Activated CD4-positive, alpha-beta T cell treated with anti-CD3 and anti-CD28 coated beads for 24 hours (primary cell): ENCODE measurements at places on chromosomes 4 and X.

DNA sequence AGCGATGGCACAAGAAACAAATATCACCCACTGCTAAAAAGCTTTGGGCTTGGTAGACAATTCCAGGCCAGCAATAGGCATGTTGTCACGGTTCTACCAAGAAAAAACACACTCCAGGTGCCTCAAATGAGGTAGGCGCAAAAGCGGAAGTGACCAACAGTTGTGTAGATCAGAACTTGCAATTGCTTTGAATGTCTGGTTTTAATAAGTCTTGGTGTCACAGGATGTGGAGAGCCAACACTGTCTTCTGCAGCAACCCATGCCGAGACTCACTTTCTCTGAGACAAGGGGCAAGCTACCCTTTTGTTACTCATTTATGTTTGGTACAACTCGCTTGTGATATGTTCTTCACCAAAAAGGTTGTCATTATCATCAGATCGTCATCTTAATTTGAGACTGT, 188.8 kb downstream of the HS6ST2 start:
- DNase-seq, result no peak

DNA sequence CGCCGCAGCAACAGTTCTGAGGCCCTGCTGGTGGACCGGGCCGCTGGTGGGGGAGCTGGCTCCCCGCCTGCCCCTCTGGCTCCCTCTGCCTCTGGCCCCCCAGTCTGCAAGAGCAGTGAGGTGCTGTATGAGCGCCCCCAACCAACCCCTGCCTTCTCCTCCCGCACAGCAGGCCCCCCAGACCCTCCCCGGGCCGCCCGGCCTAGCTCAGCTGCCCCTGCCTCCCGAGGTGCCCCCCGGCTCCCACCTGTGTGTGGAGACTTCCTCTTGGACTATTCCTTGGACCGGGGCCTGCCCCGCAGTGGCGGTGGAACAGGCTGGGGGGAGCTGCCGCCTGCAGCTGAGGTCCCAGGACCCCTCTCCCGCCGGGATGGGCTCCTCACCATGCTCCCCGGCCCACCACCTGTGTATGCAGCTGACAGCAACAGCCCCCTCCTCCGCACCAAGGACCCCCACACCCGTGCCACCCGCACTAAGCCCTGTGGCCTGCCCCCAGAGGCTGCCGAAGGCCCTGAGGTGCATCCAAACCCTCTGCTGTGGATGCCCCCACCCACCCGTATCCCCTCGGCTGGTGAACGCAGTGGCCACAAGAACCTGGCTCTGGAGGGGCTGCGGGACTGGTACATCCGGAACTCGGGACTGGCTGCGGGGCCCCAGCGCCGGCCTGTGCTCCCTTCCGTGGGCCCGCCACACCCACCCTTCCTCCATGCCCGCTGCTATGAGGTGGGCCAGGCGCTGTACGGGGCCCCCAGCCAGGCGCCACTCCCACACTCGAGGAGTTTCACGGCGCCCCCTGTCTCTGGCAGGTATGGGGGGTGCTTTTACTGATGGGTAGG, 6.3 kb downstream of the PRAF2 start:
- no peak for DNase-seq

DNA sequence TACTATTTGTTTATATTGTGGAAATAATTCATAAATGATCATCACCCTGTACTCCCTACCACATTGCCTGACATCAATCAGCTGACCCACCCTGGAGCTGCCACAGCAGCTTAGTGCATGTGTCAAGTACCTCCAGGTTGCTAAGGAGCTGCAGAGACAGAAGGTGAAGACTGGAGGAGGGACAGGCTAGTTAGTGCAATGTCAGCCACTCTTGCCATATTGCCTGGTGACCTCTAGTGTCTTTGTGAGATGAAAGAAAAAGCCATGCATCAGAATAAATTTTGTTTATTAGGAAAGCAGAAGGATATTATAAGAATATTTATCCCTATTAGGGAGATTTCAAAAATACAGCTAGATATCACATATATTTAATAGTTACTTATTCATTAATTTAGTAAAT, 243.9 kb upstream of the FAT4 start:
- no peak for DNase-seq

DNA sequence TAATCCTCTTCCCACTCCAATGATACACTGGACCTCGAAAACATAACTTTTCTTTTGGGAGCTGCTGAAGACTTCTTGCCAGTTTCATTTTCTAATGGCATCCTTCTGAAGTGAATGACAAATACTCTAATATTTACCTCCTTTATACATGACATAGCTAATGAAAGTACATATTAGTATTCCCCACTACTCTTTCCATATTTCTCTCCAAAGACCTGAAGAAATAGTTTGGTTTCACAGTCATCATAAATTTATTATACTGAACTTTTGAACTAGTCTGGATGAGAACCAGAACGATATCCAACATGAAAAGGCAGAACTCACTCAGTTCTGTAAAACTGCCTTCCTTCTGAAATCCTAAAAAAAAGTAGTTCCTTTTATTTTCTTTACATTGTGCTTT, 139.1 kb downstream of the GPC3 start:
- no peak for DNase-seq

GRCh38 chr4:1517592-1518411, 111.6 kb upstream of the NKX1-1 start:
- DNase-seq, result no peak

GRCh38 chr4:137655302-137655701, 123.0 kb upstream of the PCDH18 start:
- no peak for DNase-seq

DNA sequence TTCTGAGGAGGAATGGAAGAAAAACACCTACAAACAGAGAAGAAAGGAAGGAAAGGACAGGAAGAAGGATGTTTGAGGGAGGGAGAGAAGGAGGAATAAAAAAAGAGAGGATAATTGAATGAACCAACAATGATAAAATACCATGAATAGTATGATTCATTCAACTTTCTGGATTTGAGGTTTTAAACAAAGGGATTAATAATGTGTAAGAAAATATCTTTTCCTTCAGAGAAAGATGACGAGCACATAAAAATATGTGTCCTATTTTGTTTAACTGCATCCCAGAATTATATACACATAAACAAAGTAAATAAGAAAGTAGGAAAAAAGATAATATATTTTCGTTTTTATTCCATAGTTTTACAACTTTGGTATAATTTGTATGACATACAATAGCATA, 1380.4 kb downstream of the STIM2 start:
- DNase-seq, result no peak

DNA sequence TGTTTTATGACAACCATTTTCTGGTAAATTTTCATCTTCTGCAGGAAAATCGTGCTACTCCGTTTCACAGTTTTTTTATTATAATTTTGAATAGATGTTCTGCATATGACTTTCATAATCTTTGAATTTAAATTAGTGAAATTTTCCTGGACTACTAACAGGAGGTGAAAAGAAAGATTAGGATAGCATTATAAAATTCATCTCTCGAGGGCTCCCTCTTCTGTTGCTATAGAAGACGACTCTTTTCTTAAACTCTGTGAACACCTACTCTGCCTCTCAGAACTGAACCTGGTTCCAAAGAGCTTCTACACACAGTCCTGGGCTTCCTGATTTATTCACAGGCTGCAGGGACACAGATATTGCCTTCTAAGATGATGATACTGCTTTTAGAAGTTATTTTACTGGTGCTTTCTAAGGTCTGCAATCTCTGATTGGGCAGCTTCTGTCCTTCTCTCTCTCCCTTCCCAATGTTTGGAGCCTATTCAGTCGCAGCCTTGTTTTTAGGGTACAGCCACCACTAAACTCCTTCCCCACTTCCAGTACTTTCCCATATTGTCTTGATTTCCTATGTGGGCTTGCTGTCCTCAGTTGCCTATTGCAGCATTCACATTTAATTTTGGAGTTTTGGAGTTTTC, 10.1 kb upstream of the SAP30 start:
- no peak for DNase-seq

- no peak for DNase-seq
Observed at GRCh38 chr4:140109737-140110136, 44.2 kb downstream of the MAML3 start.

DNA sequence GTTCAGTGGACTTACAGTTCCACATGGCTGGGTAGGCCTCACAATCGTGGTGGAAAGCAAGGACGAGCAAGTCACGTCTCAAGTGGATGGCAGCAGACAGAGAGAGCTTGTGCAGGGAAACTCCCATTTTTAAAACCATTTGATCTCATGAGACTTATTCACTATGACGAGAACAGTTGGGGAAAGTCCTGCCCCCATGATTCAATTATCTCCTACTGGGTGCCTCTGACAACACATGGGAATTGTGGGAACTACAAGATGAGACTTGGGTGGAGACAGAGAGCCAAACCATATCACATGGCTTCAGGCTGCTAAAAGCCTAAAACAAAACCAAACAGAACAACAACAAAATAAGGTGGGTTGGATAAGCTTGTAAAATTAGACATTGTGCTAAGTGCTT, 194.4 kb upstream of the CPEB2 start:
- DNase-seq, result no peak

DNA sequence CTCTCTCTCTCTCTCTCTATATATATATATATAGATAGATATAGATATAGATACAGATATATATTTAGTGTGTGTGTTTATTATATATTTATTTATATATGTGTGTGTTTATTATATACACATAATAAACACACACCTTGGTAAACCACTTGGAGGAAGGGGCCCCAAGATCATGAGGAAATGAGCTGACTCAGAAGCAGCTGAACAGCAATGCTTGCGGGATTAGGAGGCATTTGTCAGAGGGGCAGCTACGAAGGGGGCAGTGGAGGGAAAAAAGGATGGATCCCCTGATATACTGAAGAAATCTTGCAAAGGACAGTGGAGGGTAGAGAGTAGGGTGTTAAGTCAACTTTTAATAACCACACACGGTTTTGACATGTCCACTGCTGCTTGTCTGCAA, 120.0 kb upstream of the SORBS2 start:
- DNase-seq, result no peak

DNA sequence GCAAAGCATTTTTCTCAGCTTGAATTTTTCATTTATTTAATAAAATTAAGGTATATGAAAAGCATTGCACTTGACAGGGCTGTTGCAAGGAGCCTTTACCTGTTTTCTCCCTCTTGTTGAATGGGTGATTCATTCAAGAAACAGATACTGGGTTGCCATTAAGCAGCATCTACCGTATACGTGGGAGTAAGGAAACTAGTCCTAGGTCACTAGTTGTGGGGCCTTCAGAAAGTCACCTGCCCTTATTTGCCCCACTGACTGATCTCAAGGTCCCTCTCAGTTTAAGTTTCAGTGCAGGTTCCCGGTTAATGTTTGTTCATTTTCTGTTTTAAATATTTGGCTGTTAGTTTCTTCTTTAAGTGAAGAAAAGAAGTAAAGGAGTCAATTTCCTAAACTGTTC, 34.0 kb downstream of the LHFPL1 start:
- DNase-seq, result no peak

GRCh38 chrX:102154900-102155805, 624 bp downstream of the BEX5 start:
- DNase-seq, result no peak

- no peak for DNase-seq
Observed at GRCh38 chrX:50327235-50327634, 122.7 kb downstream of the CCNB3 start.

GRCh38 chr4:112410364-112410763, 105.6 kb downstream of the NEUROG2 start:
- no peak for DNase-seq

DNA sequence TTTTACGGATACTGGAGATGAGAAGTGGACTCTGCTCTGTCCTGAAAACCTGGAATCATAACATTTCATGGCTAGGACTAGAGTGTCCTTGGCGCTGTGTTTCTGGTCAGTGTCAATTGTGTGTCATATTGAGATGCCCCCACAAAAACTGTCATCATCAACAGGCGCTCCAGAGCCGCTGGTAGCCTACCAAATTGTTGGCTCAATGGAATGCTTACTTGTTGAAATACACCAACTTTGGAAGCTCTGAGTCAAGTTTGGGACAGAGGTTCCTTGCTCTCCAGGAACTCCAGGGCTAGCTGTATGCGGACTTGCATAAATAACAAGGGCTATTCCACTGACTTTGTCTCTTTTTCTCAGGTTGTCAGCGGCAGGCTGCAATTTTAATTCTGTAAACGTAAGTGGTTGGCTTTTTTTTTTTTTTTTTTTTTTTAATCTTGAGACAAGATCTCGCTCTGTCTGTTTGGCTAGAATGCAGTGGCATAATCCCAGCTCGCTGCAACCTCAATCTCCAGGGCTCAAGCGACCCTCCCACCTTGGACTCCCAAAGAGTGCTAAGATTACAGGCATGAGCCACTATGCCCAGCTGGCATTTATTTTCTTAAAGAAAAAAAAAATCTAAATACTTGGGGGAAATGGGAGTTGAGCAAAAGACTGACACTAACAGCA, 871 bp upstream of the HPGD start:
- no peak for DNase-seq

DNA sequence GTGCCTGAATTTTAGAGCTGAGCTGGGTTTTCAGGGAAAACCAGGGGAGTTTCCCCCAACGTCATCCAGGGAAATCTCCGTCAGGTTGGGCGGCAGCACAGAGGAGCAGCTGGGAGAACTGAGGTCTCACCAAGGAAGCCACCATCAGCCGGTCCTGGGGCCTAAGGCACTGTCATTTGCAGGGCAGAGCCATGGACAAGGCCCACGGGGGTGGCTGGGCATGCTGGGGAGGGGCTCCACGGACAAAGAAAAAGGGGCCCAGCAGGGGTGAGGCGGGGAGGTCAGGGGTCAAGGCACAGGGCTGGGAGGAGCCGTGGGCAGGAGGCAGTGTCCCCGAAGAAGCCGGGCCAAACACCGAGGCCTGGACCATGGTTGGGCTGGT, 109.8 kb downstream of the HMX1 start:
- no peak for DNase-seq

- DNase-seq, result no peak
Observed at GRCh38 chr4:135900956-135901355, 1631.3 kb downstream of the PCDH18 start.

GRCh38 chr4:74335341-74336021, 27.2 kb downstream of the EPGN start:
- no peak for DNase-seq

DNA sequence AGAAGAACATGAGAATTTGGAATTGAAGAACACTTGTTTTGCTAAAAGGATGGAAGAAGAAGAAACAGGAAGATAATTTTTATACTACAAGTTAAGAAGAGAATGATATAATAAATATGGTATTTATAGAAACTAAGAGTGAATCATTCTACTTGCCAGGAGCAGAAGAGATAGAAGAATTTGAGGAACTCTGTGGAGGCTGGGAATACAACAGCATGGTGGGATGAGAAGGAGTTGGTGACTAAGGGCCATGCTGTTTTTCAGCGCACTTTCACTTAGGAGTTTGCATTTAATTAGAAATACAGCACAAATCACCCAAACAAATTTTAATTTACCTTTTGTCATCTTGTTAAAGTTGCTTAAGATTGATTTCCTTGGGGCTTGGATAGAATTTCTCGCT, 20.5 kb downstream of the HADH start:
- DNase-seq, result no peak

DNA sequence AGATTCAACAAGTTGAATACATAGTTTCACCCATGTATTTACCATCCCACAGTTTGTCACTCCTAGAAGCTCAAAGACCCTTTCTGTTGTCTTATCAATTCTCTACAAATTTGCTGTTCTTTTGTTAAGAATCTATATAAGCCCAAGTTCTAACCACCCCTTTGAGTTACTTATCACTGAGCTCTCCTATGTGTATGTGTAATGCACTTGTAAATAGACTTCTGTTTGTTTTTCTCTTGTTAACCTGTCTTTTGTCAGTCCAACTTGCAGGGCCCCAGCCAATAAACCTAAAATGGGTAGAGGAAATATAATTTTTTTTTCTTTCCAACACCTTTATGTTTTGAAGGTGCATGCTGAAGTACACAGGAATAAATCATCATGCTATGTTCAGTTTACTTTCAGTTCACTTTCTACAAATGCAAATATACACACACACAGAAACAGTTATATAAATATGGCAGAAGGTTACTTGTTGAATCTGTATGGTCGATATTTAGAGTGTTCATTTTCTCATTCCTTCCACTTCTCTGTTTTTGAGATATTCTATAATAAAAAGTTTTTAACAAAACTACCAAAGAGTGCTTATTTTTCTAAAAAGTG, 22.3 kb upstream of the CLOCK start:
- DNase-seq, result no peak
